ENCODE measurements at places on chromosomes 3 and 15. TPM values are rescaled to one million over a fixed set of nuclear protein-coding genes. Genes with fewer than 3 reads are reported as not detected.
A peak's percentile ranks its signal among the peaks of the same experiment; 100 is the strongest.

DNA sequence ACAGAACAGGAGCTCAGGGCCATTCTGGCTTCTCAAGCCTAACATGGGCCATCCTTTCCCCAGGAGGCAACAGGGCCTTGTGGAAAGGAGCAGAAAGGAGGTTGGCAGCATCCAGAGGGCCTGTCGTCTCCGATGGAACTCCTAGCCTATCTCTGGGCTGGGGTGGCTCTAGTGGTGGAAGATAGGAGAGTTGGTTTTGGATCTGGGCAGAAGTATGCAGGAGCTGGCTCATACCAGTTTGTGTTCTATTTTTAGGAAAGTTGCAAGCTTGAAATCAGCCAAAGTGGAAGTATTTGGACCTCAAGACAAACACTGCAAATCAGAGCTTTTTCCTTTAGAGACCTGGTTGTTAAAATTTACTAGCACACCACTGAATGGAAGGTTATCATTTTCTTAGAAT lies 35.4 kb upstream of the XCR1 start:
- DNase-seq, result no peak

- no peak for DNase-seq
Observed at GRCh38 chr3:134085034-134085775, 55.5 kb upstream of the SLCO2A1 start.

GRCh38 chr3:107816107-107816506 lies 274.7 kb downstream of the CD47 start:
- no peak for DNase-seq

DNA sequence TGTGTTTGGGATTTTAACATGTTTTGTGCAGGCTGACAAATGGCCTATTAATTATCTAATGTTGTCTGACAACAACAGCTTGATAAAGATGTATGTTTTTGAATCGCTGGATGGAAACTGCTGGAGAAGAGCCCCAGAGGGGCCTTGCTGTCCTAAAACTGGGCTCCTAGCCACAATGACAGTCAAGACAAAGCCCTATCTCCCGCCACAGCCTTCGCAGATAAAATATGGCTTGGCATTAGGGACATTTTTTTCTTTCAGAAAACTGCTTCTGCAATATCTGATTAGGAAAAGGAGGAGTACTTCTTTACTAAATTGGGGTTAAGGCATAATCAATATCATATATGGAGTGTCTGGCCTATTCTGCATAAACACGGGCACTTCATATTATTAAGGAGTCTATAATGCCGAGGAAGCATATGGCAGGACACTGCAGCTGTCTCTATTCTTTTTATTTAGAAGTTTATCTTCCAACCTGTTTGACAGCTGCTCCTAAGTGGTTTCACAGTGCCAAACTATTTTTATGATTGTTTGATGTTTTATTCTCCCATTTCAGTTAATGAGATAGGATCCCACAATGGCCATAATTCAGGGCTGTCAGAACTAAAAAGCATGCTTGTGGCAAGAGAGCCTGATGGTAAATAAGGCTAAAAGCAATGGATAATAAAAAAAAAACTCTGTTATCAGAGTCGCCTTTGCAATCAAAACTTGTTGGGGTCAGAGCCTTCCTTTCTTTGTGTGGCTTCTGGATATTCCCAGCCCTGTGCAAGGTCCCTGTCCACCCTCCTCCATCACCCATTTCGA lies 210.1 kb downstream of the MECOM start:
- no peak for DNase-seq

DNA sequence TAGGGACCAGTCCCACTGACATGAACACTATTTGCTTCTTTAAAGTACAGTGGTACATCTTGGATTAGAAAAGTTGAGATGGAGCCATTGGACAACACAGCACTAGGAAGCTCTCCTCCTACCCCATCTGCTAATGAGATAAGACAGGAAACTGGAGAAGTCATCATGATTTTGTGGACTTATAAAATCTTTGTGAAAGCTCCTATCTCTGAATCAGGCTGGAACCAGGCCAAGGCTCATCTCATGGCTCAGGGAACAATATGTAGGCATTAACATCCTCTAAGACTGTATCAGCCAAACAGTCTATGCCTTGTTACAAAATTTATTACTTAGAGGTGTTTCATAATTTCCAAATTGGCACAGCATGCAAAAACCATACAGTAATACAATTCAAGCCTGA lies 84.1 kb downstream of the BOC start:
- DNase-seq, result no peak

DNA sequence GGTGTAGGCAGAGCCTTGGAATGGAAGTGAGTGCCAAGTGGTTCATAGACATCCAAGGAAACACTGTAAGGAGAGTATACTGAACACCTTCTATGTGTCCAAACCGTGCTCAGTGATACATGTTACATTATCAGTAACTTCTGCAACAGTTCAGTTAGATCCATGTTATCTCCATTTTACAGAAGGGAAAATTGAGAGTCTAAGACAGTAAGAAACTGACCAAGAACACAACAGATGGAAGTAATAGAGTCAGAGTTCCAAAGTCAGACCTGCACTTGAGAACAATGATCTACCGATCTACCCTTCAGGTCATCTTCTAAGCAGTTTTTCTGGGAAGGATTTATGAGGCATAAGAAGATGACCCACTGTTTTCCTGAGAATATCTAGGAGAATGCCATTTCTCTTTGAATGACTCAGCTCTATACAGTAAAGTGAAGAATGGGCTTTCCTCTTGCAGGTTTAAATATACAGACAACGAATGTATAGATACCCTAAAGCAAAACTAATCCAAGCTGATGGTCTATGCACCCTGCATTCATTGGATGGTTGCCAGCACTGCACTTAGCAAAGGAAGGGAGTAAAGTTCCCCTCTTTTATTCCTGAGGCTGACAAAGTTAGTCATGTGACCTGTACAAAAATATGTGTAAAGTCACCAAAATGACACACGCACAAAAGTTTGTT lies 604.1 kb upstream of the MDFIC2 start:
- no peak for DNase-seq

DNA sequence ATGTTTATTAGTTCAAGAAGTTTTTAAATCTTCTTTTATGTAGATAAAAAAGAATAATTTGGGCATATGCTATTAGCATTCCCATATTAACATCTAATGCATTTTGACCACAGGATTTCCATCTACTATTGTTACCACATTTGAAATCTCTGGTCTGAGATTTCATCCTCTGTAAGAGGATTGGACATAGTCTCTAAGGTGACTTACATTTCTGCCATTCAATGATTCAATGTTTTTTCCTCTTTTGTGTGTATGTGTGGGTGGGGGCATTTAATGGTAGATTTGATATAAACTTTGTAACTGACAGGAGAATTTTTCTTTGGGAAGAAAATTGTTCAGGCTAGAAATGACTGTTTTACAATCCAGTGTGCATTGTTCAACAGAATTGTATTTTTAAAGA lies 307.3 kb upstream of the RBMS3 start:
- DNase-seq, result no peak

- DNase-seq, result no peak
Observed at GRCh38 chr3:195101001-195101583, 169.9 kb downstream of the XXYLT1 start.

DNA sequence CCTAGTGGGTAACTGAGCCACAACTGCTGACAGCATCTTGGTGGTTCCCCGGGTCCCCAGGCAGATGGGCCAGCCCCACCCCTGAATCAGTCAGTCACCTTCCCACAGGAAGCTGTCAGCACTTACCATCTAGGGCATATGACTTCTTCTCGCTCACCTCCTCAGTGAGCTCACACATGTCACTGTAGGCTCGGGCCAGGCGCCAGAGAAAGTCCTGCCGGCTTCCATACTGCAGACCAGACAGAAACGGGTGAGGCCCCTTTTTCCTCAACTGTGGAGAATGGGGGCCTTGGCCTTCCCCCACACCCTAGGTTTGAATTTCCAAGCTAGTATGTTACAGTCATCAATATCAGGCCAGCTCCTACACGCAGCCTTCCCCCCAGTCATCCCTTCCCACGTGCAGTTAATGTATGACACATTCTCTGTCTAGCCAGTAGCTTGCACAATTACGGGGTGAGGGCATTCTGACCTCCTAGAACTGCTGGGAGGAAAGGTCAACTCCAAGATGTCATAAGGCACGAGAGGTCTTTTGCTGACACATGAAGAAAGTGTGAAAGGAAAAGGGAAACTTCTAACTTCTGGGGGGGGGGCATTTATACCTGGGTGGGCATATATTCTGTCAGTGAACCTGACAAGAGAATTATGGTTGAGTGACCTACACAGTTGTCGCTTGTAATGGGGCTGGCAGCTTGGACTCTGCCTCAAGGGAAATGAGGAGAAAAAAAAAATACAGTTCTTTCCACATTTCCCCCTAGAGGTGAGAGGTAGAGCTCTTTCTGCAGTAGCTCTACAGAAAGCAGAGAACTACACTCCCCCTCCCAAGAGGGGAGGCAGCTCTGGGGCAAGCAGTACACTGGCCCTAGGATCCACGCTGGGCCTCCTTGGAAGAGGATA lies 10.9 kb downstream of the RMDN3 start:
- peak; percentile 85 for DNase-seq

DNA sequence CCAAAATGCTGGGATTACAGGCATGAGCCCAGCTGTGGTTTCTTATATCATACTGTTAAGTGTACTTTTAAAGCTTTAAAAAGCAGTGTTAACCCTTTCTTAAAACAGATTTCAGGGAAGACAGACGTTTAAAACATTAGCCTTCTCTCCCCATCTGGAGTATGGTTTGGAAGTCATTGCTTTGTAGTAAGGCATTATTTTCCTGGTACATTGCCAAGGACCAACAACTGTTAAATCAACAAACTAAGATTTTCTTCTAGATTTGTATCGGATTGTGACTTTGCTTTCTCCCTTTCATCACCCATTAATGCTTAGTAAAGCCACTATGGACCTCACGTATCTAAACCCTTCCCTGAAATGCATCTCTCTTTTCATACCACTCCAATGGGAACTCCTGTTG lies 50.5 kb downstream of the UBE2E1 start:
- no peak for DNase-seq

- peak; percentile 61 for DNase-seq
Observed at GRCh38 chr3:150227839-150228238, 180.3 kb upstream of the TSC22D2 start.

- no peak for DNase-seq
Observed at GRCh38 chr3:9581742-9582141, 28.1 kb upstream of the LHFPL4 start.

DNA sequence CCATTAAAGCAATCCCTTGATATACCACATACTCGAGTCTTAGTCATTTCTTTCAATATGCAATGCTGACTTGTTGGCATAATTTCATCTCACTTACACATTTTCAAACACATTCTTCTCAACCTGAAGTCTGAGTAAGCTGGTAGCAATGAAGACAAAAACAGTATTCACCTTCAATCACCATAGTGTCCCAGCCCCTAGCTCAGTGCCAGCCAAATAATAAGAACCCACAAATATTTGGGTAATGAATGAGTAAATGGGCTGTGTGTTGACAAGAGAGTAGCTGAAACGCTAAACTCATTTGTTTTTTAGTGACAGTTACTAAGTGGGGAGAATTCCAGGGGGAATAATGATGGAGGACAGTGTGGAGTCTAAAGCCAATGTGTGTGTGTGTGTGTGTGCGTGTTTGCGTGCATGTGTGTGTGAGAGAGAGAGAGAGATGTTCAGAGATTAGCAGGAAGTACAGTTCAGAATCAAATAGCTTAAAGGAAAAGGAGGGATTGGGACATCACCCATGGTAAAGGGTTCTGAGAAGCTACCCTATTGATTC lies 165.7 kb downstream of the GAP43 start:
- no peak for DNase-seq

DNA sequence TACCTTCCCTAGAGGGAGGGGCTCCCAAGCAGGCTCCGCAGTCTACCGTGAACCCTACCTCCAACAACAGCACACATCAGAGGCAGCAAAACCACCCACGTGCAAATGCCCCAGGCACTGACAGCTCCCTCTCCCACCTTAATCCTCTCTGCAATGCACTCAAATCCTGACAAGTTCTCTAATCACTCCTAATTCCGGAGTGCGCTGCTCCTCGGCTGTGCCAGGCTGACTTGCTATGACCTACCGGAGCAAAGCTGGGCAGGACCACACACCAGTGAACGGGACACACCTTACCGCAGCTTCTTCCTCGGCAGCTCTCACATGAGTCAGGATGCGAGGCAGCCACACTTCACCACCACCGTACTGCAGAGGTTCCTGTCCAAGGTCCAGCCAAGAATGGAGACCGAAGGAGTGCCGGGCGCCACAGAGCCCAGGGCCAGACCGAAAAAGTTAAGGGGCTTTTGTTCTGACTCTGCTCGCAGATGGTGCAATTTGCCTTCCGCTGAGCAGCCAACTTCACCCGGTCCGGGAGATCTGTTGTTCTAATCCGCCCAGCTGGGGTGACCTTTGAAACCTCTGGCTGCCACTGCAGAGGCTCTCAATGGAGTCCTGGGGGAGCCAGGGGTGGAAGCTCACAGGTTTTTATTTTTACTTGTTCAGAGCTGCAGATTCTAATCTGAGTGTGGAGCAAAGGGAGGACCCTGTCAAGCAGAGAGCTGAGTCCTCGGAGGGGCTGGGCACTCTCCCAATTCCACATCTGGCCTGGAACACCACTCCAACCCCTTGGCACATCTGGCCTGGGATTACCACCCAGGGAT lies 84.4 kb downstream of the MYLK start:
- no peak for DNase-seq

GRCh38 chr3:131550562-131551465 lies 48.0 kb upstream of the MRPL3 start:
- DNase-seq, result no peak

- DNase-seq, result no peak
Observed at GRCh38 chr15:95300958-95301357, 1029.5 kb upstream of the NR2F2 start.

GRCh38 chr3:31008994-31009393 lies 114.5 kb upstream of the GADL1 start:
- DNase-seq, result no peak

GRCh38 chr3:127003601-127004280 lies 20.8 kb downstream of the PLXNA1 start:
- no peak for DNase-seq

GRCh38 chr15:77547801-77548588 lies 84.7 kb downstream of the LINGO1 start:
- DNase-seq, result no peak

SPINK8 gene
- total RNA-seq, result not detected

ACOX2 gene
- total RNA-seq, result not detected

C3orf85 gene
- total RNA-seq, result not detected

SPESP1 gene
- not detected for total RNA-seq

GRAMD2A gene
- not detected for total RNA-seq

LSAMP gene
- not detected for total RNA-seq

CELF6 gene
- total RNA-seq, result 0.45 TPM

LIPC gene
- total RNA-seq, result 4.4 TPM

SERPINI2 gene
- total RNA-seq, result not detected

FOXB1 gene
- 0.52 TPM for total RNA-seq

ZPLD1 gene
- not detected for total RNA-seq

MCF2L2 gene
- total RNA-seq, result 7.5 TPM

PRR20G gene
- not detected for total RNA-seq
